ENCODE measurements at places on chromosomes 12 and 14. TPM values are rescaled to one million over a fixed set of nuclear protein-coding genes. Genes with fewer than 3 reads are reported as not detected.

Gene TESPA1
- not detected for polyA plus RNA-seq

Gene CISTR
- not detected for polyA plus RNA-seq

Gene INSM2
- not detected for polyA plus RNA-seq

Gene CCDC198
- polyA plus RNA-seq: not detected

Gene NYNRIN
- 4.7 TPM for polyA plus RNA-seq

Gene OTOGL
- polyA plus RNA-seq: not detected

Gene CLMN
- 1.9 TPM for polyA plus RNA-seq

Gene PDE3A
- not detected for polyA plus RNA-seq

DNA sequence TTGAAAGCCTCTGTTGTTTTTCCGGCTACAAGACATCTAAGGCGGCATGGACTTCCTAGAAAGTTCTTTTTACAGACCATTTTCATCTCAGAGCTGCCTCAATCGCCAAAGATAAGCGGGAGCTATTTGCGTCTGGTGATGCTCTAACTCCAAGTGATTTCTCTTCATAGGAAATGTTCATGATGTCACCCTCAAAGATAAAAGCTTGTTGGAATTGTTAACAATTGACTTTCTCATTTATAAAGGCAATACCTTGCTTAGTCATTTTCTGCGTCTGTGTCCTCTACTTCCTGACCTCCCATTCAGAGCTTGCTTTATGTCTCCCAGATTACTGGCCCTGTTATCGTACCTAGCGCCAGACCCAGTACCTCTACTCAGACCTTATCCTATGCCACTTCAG, 259.0 kb upstream of the G2E3 start:
- DNase-seq: no peak

- peak; percentile 80 for DNase-seq
Measured at GRCh38 chr12:121799842-121800693, 3.7 kb upstream of the SETD1B start.

DNA sequence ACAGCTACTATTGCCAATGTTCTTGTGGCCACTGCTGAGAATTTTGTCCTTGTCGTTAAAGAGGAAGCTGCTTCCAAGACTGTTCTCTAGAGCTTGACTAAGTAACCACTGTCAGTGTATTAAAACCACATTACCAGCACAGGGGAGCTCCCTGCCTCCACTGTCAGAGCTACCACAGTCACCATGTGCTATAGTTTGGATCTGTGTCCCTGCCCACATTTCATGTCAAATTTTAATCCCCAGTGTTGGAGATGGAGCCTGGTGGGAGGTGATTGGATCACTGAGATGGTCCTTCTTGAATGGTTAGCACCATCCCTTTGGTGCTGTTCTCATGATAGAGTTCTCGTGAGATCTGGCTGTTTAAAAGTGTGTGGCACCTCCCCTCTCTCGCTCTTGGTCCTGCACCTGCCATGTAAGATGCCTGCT, 23.2 kb upstream of the RAP1B start:
- DNase-seq: no peak

DNA sequence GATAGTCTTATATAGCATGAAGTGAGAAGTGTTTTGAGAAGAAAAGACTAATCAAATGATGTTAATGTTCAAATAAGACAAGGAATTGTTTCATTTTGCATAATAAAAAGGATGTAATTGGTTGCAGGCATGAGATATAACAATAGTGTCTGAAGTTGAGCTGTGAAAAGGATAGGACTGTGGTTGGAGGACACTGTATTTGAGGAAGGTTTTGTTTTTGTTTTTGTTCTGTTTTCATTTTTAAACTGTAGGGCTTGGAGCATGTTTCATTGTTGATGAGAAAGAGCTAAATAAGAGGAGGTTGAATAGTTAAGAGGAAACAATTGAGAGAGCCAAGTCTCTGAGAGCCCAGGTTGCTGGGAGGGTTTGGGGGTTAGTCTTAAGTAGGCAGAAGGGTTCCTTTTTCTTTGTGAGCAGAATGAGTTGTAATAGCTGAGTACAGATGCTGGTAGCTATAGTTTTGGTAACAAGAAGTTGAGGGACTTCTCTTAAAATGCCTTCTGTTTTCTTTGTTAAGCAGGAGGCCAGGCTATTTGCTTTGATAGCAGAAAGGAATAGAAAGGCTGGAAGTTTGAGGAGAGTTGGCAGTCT, 58.4 kb downstream of the CCDC91 start:
- no peak for DNase-seq

GRCh38 chr12:120247621-120248030, 17.9 kb downstream of the PXN start:
- DNase-seq: peak; percentile 79

GRCh38 chr12:107484230-107484629, 201.4 kb upstream of the PWP1 start:
- peak; percentile 9 for DNase-seq

- DNase-seq: no peak
Measured at GRCh38 chr12:103667125-103667524, 80.1 kb downstream of the STAB2 start.

DNA sequence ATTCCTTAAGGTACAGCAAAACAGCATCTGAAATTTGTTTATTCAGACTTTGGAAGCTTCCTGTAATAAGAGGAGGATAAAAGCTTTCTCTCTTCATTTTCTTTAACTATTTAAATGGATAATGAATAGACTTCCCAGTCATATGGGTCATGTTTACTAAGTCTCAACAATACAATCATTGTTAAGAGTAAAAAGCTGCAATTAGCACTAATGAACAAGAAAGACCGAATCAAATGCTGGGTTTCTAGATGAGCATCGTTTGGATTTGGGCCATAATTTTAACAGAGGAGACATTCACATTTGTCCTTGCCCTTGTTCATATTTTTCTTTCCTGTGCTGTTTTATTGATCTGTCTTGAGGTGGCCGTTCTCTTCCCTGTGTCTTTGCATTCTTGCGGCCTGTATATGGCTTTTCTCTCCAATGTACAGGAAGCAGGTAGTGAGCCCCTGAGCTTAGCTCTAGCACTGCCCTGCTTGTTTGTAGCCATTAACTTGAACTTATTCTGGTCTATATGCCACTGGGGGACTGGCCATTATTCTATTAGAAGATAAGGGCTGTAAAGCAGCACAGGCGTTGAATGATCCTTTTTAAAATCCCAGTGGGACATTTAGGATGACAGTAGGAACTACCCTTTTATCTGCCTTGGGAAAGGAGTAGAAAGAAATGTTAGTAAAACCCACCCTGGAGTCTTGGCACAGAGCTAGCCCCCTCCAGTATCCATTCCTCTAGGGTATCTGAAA, 34.6 kb downstream of the ABHD12B start:
- DNase-seq: no peak

DNA sequence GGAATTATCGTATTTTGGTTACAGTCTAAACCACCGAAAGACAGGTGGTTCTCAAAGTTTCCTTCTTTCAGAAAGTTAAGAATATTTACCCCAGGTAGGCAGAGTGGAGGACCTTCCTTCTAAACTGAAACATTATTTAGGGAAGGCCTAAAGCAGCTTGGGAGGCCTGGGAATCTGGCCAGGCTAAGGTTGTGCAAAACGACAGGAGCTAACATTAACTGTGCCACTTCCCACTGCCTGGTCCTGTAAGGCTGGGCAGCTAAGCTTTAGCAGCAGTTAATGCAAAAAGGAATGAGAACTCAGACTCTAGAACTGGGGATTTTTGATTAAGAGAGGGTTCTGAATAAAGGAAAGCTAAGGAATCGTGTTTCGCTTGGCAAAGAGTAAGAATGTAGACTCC, 82.6 kb downstream of the SLCO1A2 start:
- DNase-seq: no peak

DNA sequence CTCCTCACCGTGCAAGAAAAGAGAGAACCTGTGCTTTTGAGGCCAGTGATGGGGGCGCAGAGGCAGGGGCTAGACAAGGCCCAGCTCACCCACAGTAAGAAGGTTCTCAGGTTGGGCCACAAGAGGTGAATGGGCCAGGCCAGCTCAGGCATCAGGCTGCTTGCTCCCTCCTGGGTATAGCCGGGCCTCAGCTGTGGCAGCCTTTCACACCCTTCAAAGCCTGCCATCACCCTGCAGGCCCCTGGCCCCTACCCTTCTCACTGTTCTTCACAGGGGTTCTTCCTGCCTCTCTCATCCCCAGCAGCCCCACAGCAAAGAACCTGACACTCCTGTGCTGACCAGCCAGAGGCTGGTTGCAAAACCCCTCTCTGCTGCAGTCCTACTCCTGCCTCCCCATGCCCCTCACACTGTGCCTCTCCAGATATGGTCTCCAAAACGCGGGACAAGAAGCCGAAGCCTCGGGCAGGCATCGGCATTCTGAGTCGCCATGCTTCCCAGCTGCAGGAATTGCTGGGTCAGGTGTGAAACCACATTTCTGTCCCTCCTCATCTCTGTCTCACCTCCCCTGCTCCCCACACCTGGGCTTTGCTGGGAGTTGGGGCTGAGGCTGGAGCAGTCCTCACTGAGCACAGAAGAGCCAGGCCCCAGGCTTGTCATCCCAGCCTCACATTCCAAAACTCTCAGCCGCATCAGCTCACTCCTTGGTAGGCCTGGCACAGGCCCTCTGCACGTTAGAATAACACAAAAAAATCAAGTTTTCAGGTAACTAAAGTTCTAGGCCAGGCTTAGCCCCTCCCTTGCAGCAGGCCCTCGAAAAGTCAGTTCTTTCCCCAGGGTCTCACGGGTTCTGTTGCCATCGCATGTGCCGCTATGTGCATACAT, 6.9 kb upstream of the FAIM2 start:
- DNase-seq: no peak

GRCh38 chr12:122869207-122869973, 26.5 kb downstream of the VPS37B start:
- DNase-seq: no peak

GRCh38 chr12:83102499-83102898, 415.8 kb downstream of the TMTC2 start:
- no peak for DNase-seq

- DNase-seq: no peak
Measured at GRCh38 chr14:70350078-70350477, 9.4 kb downstream of the COX16 start.

DNA sequence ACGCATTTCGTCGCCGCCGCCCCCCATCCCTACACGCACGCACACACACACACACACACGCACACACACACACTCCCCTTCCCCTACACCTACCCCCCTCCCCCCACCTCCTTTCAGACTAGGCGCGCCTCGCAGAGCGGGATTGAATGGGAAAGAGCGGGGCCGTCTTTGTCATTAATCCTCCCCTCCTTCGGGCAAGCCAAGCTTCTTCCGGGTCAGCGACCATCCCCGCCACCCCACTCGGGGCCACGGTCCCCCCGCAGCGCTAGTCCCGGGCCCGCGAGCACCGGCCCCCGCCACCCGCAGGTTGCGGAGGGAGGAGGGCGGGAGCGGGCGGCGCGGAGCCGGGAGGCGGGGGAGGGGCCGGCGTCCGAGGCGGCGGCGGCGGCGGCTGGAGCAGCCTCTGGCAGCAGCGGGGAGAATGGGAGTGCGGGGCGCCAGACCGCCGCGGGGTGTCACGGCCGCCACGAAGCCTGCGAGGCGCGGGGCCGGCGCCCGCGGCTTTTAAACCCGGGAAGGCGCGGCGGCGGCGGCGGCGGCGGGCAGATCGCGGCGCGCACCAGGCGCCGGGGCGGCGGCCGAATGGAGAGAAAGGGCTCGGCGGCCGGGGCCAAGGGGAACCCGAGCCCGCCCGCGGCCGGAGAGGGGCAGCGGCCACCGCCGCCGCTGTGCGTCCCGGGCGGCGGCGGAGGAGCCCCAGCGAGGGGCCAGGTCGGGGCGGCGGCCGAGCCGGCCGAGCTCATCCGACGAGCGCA, at the start of gene TTC9:
Gene TTC9 (plus strand): TSS at position 369 of the 755 bp plus-strand sequence. CDS start 214 bp downstream, at position 583.
- DNase-seq: no peak

DNA sequence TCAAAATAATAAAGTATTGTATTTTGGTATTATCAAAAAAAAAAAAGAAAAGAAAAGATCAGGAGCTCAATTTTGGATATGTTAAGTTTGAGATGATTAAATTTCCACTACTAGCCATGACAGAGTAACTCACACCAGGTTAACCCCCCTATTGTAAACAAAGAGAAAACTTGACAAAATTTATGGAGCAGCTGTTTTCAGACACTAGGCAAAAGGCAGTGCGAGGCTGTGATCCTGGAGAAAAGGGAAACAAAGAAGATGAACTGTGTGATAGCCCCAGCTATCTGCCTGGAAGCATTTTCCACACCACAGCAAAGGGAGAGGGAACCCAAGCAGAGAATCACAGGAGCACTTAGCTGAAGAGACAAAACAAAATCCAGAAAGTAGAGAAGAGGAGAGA, 145.0 kb downstream of the KIF21A start:
- DNase-seq: no peak

DNA sequence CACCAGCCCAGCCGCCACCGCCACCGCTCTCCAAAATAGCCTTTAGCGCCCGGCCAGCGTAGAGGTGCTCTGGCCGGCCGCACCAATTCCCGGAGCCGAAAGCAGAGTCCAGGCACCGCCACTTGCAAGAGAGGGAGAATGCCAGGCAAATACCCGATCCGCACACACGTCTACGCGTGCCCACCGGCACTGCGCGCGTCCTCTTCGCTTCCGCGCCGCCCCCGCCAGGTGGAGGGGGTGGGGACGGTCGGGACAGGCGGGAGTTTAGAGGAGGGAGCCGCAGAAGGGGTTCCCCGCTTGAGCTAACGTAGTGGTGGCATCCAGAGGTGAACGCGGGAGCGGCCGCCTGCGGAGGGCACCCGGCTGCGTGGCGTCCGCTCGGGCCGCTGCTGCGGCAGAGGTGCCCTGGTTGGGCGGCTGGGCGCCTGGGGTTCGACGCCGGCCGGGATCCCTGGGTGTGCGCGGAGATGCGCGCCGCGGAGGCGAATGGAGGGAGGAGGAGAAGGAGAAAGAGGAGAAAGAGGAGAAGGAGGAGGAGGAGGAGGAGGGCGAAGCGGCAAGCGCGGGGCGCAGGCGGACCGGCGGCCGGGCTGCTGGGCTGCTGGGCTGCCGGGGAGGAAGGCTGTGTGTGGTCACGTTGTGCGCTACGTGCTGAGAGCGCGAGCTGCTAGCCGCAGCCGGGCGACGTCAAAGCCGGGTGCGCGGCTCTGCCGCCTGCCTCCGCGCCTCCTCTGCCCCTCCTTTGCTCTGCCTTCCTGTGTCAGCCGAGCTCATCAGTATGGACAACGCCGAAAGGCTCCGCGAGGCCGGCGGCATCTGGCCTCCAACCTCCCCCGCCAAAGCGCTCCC, at the start of gene MDGA2:
Gene MDGA2 (minus strand): TSS at position 140 of the 849 bp plus-strand sequence.
- no peak for DNase-seq

DNA sequence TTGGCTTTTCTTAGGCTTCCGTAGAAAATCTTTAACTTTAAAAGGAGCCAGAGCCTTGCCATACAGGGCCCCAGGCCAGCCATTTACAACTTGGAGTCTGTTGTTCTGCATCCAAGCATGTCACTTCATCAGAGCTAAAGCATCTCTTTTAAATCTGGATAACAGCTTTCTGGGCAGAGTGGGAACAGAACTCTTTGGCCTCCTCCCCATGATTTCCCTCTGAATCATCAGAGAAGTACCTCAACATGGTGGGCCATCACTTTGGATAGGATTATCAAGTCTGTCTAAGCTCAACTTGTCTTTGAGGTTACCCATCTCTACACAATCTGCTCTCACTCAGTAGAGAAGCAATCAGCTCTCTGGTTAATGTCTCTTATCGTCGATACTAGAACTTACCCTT, 170.9 kb downstream of the SLC6A15 start:
- DNase-seq: no peak

- no peak for DNase-seq
Measured at GRCh38 chr14:24072436-24072835, 1.1 kb downstream of the CPNE6 start.

Data from foreskin keratinocyte (primary cell).